Psoas muscle (tissue), 8 donors: ENCODE measurements at places on chromosomes 12 and 14. TPM values are rescaled to one million over a fixed set of nuclear protein-coding genes. Genes with fewer than 3 reads are reported as not detected.

Gene FOXN4
- total RNA-seq = not detected

Gene FLRT2
- total RNA-seq = 2.4 TPM

Gene PRKD1
- total RNA-seq = 1.5 TPM

Gene LIN7A
- total RNA-seq = 2.1 TPM

Gene C3AR1
- total RNA-seq = 4.2 TPM

Gene SLC6A12
- total RNA-seq = 0.90 TPM

Gene TAS2R20
- 0.26 TPM for total RNA-seq

Gene NTN4
- total RNA-seq = 3.9 TPM
